ENCODE measurements at places on chromosomes 2 and 18.

- no peak for DNase-seq
Observed at GRCh38 chr18:74281980-74282754, 9.6 kb downstream of the CYB5A start.

DNA sequence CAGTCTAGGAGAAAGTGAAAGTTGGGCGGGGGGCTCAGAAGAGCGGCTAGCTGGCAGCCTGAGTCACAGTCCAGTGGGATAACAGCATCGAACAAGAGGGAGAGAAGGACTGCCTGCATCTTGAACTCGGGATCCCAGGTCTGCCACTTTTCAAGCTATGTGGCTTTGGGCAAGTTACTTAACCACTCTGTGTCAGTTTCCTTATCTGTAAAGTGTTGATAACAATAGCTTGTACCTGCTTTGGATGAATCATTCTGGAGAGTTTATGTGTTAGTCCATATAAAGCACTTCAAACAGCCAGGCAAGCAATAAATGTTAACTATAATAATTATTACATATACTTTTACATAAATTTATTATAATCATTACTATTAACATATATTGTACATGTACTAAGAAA is 4.6 kb downstream of the DYSF start:
- DNase-seq: no peak

DNA sequence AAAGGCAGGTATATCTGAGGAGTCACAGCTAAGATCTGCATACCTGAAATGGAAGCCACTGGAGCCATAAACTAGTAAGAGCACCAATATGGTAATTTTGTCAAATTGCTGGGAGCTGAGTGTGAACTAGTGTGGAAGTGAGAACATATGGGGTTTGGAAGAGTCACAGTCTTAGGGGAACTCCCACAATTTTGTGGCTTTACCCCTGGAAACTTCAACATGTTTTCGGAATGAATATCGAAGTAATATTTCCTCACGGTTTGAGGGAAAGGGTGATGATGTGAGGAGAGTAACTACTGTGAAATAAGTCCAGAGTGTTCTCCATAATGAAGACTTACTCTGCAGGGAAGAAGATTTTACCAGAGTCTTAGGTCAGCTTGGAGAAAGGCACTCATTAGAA is 565.9 kb downstream of the RIT2 start:
- no peak for DNase-seq

DNA sequence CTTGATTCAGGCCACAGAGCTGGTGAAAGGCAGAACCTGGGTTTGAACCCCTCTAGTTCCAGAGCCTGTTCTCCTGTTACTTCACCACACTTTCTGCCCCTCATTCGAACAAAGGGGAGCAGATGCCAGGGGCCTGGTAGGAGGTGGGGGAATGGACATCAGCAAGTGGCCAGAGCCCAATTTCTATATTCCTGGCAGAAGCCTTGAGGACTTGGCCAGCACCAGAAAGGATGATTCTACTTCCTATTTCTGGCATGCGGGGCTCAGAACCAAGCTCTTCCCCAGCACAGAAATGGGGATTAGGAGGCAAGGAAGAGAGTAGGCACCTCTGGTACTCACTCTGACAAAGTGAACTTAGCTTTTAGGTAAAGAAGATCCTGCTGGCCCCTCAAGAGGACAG is 49.3 kb downstream of the ADD2 start:
- no peak for DNase-seq

DNA sequence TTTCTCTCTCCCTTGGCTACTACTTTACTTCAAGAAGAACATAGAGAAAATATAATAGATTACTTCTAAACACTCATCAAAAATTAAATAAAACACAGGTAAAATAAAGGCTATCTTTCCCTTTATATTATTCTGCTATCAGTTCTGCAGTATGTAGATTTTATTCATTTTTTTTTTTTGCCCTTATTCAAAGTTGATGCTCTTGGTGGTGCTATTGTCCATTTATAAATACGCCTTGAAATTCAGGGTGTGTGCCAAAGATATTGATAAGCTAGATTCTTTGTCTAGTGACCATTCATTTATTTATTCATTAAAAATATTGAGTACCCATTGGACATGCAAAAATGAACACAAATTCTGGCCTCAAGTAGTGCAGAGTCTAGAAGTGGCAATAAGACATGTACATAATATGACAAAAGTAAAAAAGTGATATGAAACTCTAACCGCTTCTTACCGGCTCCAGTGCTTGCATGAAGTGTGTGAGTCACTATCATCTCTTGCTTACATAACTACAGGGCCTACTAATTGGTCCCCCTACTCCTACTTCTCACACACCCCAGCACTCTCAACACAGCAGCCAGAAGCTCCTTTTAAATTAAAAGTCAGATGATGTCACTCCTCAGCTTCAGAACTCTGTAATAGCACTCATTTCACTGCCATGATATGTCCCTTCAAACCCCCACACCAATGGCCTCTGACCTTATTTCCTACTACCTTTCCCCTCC is 208.3 kb upstream of the FANCL start:
- DNase-seq: no peak

DNA sequence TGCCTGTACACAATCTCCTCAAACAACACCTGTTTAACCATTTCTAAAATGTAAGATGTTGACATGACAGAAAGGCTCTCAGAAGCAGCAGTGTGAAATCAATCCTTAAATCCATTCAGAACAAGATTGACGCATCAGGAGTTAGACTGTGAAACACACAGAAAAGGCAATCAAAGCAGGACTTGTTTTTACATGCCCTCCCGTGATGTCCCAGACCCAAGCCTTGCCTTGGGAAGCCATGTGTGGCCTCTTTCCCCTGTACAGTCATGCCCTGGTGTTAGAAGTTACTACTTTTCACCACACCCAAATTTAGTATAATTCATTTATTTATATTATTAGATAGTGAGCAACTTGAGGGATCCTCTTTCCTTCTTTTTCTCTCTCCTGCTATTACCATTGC is 115.7 kb downstream of the NCKAP5 start:
- no peak for DNase-seq

All from T-helper 17 cell (primary cell).